Gastroesophageal sphincter (tissue), 4 donors: ENCODE measurements at places on chromosomes 1 and 21.

DNA sequence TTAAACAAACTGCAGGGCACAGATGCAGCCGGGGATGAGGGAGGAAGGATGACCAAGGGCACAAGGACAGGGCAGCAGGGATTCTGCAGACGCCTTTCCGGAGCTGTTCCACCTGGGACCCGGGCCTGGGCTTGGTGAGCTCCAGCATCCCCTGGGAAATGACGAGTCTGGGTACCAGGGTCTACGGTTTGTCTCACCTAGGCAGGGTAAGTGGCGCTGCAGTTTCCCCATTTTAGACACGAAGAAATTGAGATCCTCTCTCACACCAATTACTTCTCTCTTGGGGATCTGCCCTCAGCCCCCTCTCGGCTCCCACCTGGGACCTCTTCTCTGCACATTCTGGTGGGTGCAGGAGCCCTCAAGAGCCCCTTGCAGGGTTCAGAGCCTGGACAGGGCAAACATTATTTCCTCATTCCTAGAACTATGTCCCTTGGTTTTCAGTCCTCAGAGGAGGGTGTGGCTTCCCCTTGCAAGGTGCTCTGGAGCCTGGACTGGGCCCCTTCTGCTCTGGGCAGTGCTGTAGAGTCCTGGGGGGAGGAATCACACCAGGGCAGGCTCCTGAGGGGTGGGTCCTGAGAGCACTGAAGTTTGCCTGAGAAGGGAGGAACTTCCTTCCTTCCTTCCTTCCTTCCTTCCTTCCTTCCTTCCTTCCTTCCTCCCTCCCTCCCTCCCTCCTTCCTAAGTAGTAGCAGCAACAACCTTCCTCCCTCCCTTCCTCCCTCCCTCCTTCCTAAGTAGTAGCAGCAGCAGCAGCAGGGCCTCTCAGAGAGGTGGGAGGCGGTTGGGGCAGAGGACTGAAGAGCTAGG is 16.0 kb downstream of the RAP1GAP start:
- ATAC-seq: no peak

DNA sequence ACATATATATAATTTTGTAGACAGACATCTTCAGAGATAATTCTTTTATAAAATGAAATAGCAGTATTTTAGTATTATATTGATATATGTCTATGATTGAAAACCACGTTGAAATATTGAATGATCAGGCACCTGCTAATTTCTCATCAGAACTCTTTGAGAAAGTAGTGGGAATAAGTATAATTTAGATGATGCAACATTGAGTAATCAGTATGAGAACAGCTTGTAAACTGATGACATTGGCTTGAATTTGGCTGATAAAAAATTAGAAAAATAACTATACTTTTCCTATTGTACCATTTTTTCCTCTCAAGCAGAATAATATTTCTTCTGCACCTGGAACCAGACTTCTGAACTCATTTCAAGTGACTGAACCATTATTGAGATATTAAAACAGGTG is 1316.8 kb downstream of the NCAM2 start:
- ATAC-seq: no peak

- ATAC-seq: no peak
Observed at GRCh38 chr1:233879841-233880240, 24.6 kb upstream of the SLC35F3 start.

DNA sequence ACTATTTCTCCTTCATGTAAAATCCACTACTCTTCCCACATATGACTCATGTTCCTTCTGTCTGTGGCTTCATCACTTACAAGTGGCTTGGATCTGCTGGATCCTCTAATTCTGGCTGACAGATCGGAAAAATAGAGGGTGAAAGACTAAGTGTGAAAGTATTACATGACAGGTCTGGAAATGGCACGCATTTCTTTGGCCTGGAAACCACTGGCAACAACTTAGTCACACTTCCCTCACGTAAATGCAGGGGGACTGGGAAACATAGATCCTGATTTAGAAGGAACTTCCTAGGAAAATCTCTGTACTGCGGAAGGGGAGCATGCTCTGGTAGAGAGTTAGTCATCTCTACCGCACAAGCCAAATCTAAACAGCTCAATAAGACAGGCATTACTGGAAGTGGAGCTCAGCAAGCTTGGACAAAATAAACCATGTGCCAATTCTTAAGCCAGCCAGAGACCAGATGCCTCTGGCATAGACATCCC is 305.4 kb upstream of the PTBP2 start:
- ATAC-seq: peak; percentile 92

DNA sequence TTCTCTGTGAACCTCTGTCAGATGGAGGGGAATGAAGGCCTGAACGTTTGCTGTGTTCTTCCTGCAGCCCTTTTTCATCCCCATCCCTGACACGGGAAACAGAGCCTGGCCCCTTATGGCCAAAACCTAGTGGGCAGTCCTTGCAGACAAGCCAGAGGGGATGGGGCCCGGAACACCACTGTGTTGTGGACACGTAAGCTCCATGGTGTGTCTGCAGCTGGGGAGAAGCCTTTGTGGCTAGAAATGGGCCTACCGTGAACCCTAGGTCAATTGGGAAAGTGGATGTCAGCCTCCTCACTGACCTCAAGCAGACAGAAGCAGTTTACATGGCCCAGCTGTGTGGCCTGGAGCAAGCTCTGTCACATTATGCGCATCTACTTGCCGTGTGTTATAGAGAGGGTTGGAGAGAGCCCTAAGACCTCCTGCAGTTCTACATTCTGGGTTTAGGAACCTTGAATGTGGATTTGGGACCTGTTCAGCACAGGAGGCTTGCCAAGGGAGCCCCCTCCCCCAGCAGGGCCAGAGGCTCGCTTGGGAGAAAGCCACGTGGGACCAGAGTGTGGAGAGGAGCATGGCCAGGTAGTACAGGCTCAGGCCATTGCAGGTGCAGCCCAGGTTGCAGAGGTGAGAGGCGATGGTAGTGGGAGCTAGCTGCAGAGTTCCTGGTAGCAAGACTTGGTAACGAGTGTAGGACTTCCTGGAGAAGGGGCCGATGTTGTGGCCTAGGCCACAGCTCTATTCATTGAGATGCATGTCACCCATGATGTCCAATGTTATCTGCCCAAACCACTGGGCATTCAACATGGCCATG is 20.7 kb downstream of the PARS2 start:
- no peak for ATAC-seq

GRCh38 chr1:107291987-107292386 is 151.1 kb downstream of the NTNG1 start:
- ATAC-seq: no peak

DNA sequence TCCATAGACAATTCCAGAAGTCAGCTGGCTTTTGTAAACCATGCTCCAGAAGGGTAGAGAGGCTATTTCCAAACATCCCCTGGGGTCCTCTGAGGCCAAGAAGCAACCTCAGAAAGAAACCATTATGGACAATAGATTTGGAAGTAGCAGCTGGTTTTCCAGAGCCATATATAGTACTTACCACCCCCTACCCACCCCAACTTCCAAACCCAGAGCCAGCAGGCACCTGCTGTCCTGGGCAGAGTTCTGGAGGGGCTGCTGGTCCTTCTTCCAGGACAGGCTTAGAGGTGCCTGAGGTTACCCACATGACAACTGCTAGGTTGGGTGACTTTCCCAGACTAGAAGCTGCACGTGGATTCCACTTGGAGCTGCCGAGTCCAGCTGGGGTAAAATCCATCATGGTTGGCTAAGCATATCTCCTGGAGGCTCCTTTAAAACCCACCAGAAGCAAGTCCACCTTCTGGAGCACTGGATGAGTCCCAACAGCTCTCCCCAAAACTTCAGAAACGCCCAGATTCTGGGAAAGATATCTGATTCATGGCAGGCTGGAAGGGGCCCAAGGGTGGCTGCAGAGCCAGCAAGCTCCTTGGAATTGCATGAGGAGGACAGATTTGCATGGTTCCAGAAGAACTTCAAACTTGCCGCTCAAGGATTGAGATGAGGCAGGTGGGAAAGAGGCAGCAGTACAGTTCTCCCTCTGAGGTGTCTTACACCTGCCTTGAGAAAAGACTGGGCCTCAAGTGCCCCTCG is 5.8 kb downstream of the MYCL start:
- no peak for ATAC-seq

DNA sequence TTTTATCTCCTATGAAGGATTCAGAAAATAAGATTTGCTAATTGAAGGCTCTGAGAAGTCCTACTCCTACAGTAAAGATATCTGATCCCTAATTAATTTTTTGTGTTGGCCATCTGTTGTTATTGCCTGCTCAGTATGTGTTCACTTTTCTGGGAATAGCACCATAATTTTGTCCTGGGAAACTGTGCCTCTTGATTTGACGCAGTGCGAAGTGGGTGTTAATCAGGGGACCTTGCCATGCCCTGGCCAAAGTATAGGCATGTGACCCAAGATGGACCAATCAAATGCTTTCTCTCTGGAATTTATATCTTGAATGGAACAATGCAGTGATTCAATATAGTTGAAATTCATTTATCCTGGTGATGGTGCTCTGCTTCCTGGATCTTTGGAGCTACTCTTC is 30.4 kb upstream of the GNG12 start:
- no peak for ATAC-seq

- peak; percentile 81 for ATAC-seq
Observed at GRCh38 chr21:45001134-45002095, 61.6 kb downstream of the SLX9 start.

DNA sequence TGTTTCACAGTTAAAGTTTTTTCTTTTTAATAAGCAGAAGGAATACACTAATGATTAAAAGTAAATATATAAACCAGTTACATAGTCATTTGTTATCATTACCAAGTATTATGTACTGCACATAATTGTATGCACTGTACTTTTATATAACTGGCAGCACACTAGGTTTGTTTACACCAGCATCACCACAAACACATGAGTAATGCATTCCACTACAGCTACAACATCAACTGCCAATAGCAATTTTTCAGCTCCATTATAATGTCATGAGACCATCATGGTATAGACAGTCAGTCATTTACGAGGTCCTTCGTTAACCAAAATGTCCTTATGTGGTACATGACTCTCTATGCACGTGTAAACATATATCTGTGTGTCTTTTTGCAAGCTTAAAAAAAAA is 35.2 kb downstream of the SCYL3 start:
- ATAC-seq: no peak

DNA sequence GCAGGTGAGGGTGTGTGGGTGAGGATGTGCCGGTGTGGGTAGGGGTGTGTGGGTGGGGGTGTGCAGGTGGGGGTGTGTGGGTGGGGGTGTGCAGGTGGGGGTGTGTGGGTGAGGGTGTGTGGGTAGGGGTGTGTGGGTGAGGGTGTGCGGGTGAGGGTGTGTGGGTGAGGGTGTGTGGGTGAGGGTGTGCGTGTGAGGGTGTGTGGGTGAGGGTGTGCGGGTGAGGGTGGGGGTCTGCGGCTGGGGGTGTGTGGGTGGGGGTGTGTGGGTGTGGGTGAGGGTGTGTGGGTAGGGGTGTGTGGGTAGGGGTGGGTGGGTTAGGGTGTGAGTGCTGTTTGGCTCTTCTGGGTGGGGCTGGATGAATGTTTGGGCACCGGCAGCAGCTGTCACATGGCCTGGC is 241.4 kb upstream of the POTED start:
- no peak for ATAC-seq

DNA sequence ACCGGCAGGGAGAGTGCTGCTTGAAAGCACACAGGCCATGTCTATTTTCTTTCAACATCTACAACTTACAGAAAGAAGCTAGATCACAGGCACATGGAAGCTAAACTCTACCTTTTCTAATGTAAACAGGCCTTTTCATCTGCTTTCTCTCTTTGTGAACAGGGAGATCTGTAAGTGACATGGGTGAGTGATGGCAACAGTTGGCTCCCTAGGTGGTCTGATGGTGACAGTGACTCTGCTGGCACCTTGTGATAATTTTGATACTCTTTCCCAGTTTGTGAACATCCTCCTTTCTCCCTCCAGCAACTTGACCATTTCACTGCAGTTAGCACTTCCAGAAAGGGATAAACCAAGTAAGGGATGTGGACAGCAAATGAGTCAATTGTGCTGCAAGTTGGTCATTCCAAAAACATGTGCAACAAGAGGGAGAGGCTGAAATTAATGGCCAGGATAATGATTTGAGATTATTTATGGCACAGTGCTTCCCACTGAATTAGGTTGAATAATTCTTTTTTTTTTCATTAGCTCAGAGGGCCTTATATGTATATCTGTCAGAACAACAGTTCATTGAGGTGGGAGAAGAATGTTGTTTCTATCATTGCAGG is 89.5 kb downstream of the XCL2 start:
- ATAC-seq: no peak

GRCh38 chr1:24932725-24933294 is 2.7 kb upstream of the RUNX3 start:
- no peak for ATAC-seq

- no peak for ATAC-seq
Observed at GRCh38 chr1:17704176-17704575, 51.0 kb upstream of the ACTL8 start.

DNA sequence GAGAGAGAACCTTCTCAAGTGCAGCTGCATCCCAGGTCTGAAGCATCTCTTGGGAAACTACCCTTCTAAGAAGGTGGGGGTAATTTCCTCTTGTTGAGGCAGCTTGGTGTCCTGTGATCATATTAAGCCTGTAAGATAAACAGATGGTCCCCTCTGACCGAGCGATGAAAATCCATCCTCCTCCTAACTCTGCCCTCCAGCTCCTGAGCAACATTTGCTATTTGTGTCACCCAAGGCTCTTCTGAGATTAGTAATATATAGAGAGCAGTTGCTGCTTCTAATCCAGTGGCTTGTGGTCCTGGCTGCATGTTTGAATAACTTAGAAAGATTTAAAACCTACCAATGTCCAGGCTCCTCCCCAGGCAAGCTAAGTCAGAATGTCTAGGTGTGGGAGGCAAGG is 123.7 kb downstream of the DISC1 start:
- ATAC-seq: no peak

DNA sequence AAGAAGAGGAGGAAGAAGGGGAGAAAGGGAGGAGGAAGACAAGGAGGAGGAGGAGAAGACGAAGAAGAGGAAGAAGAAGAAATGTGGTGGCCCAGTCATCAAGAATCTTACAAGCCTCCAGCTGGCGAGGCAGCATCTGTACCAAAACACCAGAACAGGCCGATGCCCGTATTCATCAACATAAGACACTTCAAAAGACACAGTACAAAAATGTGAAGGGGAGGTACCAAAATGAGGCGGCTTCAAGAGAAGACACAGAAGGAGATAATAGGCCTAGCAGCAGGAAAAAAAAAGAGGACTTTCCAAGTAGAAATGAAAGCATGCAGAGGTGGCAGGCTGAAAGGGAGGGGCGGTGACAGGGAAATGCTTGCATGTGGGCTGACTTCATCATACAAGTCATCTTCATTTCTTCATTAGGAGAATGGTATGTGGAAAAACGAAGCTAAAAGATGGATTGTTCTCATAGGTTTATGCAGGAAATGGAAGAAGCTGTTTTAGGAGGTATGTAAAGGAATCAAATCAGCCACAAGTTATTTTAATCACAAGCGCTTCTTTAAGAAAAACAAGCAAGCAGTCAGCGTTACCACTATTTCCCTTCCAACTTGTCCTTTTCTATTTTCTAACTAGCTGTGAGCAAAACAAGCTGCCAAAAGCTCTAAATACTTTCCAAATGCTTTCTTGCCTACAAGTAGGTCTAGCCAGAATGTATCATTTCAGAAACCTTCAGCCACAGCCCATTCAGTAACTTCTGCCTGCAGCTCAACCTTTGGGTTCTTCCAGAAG is 192.3 kb downstream of the SLC45A1 start:
- peak; percentile 78 for ATAC-seq

- ATAC-seq: peak; percentile 54
Observed at GRCh38 chr1:16012590-16013219, 5.1 kb downstream of the HSPB7 start.
